ENCODE measurements at places on chromosomes 1 and 21.

DNA sequence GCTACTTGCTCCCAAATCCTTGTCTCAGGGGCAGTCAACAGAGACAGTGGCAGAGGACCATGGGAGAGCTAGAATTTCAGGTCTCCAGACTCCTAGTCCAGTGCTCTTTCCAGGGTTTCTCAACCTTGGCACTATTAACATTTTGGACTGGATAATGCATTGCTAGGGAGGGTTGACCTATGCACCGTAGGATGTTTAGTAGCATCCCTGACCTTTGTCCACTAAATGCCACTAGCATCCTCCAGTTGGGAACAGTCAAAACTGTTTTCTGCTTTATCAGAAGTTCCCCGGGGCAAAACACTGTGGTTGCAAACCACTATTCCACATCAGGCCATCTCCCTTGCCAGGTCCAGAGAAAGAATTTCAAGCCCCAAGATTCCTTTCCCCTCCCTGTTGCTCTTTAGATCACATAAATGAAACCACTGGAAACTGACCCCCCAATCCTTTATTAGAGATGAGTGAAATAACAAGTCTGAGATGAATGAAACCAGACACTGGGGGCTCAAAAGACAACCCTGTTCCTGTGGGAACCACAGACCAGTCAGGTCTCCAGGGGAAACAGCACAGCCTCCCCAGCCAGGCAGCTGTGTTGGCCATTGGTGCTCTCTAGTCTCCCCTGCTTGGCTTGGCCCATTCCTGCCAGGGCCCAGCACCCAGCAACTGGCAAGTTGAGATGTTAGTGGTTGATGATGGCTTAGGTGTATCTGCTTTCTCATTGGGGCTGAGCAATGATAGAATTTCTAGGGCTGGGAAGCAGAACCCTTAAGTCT is 3.8 kb upstream of the TCEA3 start:
- DNase-seq = no peak

- DNase-seq = peak; percentile 67
Observed at GRCh38 chr1:68291688-68292384, 59.5 kb upstream of the WLS start.

GRCh38 chr1:221823561-221823960 is 81.7 kb upstream of the DUSP10 start:
- no peak for DNase-seq

GRCh38 chr1:53644909-53645689 is 93.9 kb downstream of the GLIS1 start:
- DNase-seq = peak; percentile 15

DNA sequence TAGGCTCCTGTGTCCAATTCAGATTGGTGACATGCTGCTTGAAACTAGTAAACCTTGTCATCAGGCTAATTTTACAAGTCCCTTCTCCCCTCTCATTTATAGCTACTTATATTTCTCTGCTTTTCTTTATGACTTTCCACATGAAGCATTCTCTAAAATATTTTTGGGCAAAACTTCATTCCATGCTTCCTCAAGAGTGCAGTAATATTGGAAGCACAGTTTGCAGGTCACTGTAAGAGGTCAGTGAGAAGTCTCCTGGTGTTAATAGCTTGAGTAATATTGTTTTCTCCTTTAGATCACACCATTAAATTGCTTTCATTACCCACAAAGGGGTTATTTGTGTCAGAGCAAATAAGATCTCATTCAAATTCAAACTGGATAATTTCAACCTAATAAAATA is 46.6 kb downstream of the LPAR3 start:
- no peak for DNase-seq

- DNase-seq = no peak
Observed at GRCh38 chr1:160973491-160973890, 18.9 kb upstream of the ITLN2 start.

GRCh38 chr1:220219136-220219442 is 53.2 kb downstream of the RAB3GAP2 start:
- no peak for DNase-seq
